Activated gamma-delta T cell treated with anti-CD3 and anti-CD28 coated beads, Interleukin-2, amount 50 U/mL, for 16 hours (primary cell): ENCODE measurements at places on chromosomes 6 and 20.

GRCh38 chr6:43517505-43518357, 842 bp downstream of the POLR1C start:
- no peak for DNase-seq

DNA sequence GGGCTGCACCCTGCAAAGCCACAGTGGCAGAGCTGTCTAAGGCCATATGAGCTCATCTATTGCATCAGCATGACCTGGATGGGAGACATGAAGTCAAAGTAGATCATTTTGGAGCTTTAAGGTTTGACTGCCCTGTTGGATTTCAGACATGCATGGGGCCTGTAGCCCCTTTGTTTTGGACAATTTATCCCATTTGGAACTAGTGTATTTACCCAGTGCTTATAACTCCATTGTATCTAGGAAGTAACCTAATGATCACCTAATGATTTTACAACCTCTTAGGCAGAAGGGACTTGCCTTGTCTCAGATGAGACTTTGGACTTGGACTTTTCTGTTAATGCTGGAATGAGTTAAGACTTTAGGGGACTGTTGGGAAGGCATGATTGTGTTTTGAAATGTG, 575.4 kb downstream of the EPM2A start:
- DNase-seq = no peak

DNA sequence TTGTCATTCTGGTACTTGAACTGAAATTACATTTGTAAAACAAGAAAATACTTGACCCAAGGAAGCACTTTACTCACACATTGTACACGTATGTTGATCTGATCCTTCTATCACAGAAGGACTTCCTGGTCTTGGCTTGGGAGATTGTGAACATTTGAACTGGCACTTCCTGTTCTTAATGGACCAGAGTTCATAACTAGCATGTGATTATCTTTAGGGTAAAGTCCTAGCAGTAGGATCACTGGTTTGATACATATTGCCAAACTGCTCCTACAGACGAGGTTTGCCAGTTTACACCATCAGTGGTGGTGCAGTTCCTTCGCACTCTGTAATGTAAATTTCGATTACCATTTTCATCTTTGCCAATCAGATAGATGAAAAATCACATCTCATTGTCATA, 12.7 kb downstream of the HECA start:
- no peak for DNase-seq

GRCh38 chr6:169677096-169677495, 24.7 kb downstream of the WDR27 start:
- DNase-seq = no peak

- DNase-seq = no peak
Observed at GRCh38 chr6:22250486-22250885, 46.4 kb downstream of the PRL start.

- no peak for DNase-seq
Observed at GRCh38 chr20:58127701-58128111, 100.7 kb downstream of the ANKRD60 start.

DNA sequence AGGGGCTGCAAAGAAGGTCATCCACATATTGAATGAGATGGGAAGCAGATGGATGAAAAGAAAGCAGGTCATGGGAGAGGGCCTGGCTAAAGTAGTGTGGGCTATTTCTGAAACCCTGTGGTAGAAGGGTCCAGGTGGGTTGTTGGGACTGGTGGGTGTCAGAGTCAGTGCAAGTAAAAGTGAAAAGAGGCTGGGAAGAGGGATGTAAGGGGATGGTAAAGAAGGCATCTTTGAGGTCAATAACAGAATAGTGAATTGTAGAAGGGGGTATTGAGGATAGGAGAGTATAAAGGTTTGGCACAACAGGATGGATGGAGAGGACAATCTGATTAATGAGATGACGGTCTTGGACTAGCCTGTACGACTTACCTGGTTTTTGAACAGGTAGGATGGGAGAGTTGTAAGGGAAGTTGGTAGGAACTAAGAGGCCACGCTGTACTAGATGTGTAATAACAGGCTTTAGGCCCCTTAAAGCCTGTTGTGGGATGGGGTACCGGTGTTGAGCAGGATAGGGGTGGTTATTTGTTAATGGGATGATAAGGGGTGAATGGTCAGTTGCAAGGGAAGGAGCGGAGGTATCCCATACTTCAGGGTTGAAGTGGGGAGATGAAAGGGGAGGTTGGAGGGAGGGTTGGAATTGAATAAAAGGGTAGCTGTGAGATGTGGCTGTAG, 748.9 kb upstream of the ADGRB3 start:
- DNase-seq = no peak

DNA sequence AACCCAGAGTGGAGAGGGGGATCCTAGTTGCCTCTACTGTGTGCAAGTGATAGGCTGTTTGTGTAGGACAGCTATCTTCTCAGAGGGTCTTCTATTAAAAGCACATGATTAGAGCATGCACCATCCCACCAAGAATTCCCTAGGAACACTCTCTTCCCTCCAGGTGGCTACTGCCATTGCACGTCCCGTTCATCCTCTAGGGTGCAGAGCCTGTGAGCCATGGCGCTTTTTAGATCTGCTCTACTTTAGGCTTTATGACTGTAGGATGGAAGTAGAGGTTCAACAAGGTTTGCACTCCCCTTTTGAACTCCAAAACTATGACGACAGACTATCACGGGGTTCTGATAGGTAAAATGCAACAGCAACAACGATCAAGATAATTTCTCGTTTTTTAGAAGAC, 90.5 kb upstream of the SAMD5 start:
- DNase-seq = no peak

- no peak for DNase-seq
Observed at GRCh38 chr20:48656661-48657211, 171.1 kb downstream of the PREX1 start.

DNA sequence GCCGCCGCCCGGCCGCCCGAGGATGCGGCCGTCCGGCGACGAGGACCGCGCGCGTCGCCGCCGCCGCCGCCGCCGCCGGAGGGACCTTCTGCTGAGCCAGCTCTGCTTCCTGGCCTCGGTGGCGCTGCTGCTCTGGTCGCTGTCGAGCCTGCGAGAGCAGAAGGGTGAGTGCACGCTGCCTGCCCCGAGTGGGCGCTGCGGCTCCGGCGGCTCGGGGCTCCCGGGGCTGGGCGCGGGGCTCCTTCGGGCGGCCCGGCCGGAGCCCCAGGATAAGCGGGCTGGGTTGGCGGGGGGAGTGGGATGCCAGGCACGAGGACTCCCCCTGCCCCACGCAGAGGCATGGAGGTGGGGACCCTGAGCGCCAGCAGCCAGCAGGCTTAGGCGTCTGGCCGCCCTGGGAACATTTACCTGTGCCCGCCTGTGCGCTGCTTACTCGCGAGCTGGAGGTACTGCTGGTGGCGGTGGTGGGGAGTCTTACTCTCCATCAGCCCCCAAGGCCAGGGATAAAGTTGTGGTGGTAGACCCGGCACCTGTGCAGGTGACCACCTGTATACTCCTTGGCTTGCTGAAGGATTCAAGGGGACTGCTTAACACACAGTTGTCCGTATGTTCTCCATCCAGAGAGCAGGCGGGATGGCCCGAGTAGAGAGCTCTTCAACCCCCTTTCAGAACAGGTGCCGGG, 520 bp downstream of the SLC24A3 start:
- DNase-seq = no peak

DNA sequence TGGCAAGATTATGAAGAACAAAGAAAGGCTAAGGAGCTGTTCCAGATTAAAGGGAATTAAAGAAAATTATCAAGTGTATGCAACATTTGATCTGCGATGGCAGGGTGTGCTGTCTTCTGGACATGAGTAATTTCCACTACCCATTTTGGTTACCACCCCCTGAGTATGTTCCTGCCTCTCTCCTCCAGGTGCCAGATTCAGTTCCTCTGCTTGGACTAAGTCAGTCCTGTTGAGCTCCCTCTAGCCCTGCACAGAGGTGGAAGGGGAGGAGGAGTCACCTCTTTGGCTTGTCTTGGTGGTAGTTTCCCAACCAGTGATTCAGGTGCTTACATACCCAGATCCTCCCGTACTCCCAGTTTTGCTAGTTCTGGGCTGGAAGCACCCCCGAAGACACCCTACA, 22.2 kb upstream of the SNRPB2 start:
- no peak for DNase-seq

GRCh38 chr6:56109149-56109548, 138.2 kb downstream of the COL21A1 start:
- no peak for DNase-seq

- no peak for DNase-seq
Observed at GRCh38 chr6:3214898-3215297, 12.6 kb downstream of the TUBB2B start.

- DNase-seq = no peak
Observed at GRCh38 chr20:19986419-19986818, 30.7 kb upstream of the NAA20 start.

DNA sequence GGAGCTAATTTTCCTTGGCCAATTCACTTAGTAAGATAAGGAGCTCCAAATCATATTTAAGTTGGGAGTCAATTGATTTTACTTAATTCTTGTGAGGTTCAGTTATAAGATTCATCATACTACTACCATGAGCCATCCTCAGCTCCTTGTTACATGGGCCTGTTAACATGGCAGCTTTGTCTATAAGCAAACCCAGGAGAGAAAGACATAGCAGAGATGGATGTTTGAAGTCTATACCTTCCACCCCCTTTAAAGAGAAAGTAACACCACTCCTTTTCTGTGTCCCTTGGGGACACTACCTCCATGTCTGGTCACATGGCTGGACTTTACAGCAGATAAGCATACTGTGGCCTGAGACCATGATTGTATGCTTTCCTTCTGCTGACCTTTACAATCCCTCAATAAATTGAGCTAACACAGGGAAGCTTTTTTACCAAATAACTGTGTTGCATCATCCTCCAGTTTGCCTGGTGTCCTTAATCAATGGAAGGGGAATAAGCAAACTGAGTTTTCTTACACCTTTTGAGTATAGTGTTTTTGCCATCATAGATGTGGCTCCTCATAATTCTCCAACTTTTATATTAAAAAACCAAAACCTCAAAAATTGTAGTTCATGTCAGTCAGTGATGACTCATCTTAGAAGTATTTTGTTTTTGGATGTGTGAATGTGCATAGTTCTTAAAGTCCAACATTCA, 9.8 kb upstream of the ZNFX1 start:
- DNase-seq = no peak

GRCh38 chr6:20259316-20260049, 47.2 kb upstream of the MBOAT1 start:
- DNase-seq = no peak

- DNase-seq = no peak
Observed at GRCh38 chr6:20631549-20631924, 97.3 kb downstream of the CDKAL1 start.

DNA sequence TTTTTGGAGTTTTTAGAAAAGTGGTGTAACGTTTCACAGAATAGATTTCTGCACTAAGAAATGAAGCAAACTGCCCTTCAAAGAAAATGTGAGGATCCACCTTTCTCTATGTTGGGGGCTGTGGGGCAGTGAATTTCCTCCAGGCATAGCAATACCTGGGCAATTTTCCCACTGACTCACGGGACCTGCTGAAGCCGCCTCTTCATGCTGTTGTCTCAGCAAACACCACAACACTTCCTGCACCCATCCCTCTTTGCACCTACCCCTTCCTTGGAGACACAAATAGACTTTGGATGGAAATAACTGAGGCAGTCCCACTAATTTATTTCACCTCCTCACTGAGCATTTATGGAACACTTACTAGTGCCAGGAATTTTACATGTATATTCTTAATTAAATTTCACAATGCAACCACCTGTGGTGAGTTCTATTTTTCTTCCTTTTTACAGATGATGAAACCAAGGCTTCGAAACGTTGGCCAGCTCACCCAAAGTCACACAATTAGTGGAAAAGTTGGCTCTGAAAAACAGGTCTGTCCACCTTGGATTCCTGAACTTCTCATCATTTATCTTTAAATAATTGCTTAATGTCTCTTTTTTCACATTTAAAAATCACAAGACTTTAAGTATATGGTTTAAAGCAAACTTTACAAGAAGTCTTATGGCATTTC, 17.2 kb upstream of the ADGRF1 start:
- no peak for DNase-seq

- DNase-seq = no peak
Observed at GRCh38 chr6:105929626-105930025, 156.5 kb upstream of the PRDM1 start.
